Femur (tissue), 1 donor: ENCODE measurements at places on chromosomes 7 and 10.

- DNase-seq: peak; percentile 57
Measured at GRCh38 chr7:28685242-28685643, 272.9 kb downstream of the TRIL start.

DNA sequence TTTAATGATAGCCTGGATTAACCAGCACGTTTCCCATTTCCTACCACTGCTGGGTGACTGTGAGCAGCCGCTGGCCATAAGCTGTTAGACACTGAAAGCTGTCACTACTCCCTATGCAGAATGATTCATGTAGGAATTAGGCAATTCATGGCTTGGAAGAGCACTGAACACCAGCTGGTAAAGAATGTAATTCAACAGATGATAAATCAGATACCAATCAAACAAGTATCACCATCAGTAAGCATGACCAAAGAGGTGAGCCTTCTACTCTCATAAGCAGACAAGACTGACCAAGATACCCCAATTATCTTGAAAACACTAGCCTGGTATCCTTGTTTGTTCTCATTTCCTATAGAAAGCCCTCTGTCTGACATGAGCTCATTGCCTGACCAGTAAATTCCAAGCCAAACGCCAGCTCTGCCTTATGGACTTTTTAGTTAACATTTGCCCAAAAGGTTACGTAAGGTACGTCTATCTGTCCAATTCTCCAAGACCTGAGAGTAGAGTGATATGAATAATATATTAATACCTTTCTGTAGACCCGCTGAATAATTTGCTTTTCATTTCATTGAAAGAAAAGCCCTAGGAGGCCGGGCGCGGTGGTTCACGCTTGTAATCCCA, 127.7 kb downstream of the ELMO1 start:
- no peak for DNase-seq

- DNase-seq: peak; percentile 48
Measured at GRCh38 chr10:117663750-117664149, 121.2 kb downstream of the EMX2 start.

- no peak for DNase-seq
Measured at GRCh38 chr7:106768324-106768751, 96.7 kb upstream of the PIK3CG start.

- peak; percentile 44 for DNase-seq
Measured at GRCh38 chr7:90709501-90710465, 113.7 kb downstream of the CDK14 start.

- no peak for DNase-seq
Measured at GRCh38 chr7:108561047-108561619, 8.4 kb downstream of the THAP5 start.

GRCh38 chr10:25824050-25824449, 110.0 kb upstream of the MYO3A start:
- DNase-seq: no peak
